ENCODE measurements at places on chromosomes 6 and 20. TPM values are rescaled to one million over a fixed set of nuclear protein-coding genes. Genes with fewer than 3 reads are reported as not detected.

BNIP5 gene
- total RNA-seq, result 0.02 TPM

PLEKHG1 gene
- 0.45 TPM for total RNA-seq

MOXD1 gene
- 1.5 TPM for total RNA-seq

GINS1 gene
- 33.5 TPM for total RNA-seq
